M059J (cell line): ENCODE measurements at places on chromosomes 11 and 22. TPM values are rescaled to one million over a fixed set of nuclear protein-coding genes. Genes with fewer than 3 reads are reported as not detected.

DNA sequence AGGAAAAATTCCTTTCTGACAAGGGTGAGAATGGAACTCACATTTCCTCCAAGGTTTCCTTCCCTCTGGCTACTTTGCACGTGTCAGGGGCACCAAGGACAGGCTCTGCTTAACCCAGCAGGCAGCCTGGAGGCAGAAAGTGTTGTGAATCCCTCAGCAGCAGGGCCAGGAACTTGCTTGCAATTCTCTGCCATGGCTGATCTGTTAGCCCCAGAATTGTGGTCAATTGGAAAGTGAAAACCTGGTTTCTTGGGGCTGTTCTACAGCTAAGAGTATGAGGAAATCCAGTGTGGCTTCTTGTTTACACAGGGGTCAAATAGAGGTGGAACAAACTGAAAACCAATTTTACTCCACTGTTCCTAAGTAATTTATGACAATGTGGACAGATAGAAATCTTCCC, 38.3 kb upstream of the CEP295 start:
- peak; percentile 47 for DNase-seq

Gene SMTNL1
- not detected in 2 replicates for total RNA-seq

- DNase-seq: no peak
Observed at GRCh38 chr11:102305352-102306047, 11.8 kb upstream of the BIRC3 start.

- DNase-seq: no peak
Observed at GRCh38 chr11:66316849-66317251, at the start of gene CD248. CD248 (minus strand) TSS chr11:66317044; CDS start chr11:66317027, 17 bp downstream.

Gene NAP1L4
- 91.7 and 120 TPM in 2 replicates for total RNA-seq

GRCh38 chr11:56624661-56625110, 10.0 kb upstream of the OR5M1 start:
- peak; percentile 73 for DNase-seq
